Sigmoid colon (tissue), 7 donors: ENCODE measurements at places on chromosomes 1 and 21. TPM values are rescaled to one million over a fixed set of nuclear protein-coding genes. Genes with fewer than 3 reads are reported as not detected.
A peak's percentile ranks its signal among the peaks of the same experiment; 100 is the strongest.

GRCh38 chr1:55051621-55052020 lies 12.3 kb downstream of the PCSK9 start:
- no peaks in the 10 kb centered on the region for H3K36me3 ChIP-seq
- peaks cover 8% of the 10 kb centered on the region for H3K4me1 ChIP-seq
- no peak overlapping the region for H3K27ac ChIP-seq

- no peak overlapping the region for H3K4me3 ChIP-seq
- no peak overlapping the region for H3K27ac ChIP-seq
- no peak for DNase-seq
- H3K36me3 ChIP-seq, result peaks cover 48% of the 10 kb centered on the region
- no peaks in the 10 kb centered on the region for H3K27me3 ChIP-seq
- peaks cover 6% of the 10 kb centered on the region for H3K4me1 ChIP-seq
These were observed 29.1 kb downstream of the SLC2A1 start for GRCh38 chr1:42929434-42930177.

GRCh38 chr1:109884242-109884891 lies 26.3 kb upstream of the CSF1 start:
- no peaks in the 10 kb centered on the region for H3K36me3 ChIP-seq
- peak overlapping the region; percentile 66 for H3K27ac ChIP-seq
- H3K4me1 ChIP-seq, result peaks cover 8% of the 10 kb centered on the region
- no peak overlapping the region for H3K4me3 ChIP-seq
- no peaks in the 10 kb centered on the region for H3K27me3 ChIP-seq
- DNase-seq, result no peak

DNA sequence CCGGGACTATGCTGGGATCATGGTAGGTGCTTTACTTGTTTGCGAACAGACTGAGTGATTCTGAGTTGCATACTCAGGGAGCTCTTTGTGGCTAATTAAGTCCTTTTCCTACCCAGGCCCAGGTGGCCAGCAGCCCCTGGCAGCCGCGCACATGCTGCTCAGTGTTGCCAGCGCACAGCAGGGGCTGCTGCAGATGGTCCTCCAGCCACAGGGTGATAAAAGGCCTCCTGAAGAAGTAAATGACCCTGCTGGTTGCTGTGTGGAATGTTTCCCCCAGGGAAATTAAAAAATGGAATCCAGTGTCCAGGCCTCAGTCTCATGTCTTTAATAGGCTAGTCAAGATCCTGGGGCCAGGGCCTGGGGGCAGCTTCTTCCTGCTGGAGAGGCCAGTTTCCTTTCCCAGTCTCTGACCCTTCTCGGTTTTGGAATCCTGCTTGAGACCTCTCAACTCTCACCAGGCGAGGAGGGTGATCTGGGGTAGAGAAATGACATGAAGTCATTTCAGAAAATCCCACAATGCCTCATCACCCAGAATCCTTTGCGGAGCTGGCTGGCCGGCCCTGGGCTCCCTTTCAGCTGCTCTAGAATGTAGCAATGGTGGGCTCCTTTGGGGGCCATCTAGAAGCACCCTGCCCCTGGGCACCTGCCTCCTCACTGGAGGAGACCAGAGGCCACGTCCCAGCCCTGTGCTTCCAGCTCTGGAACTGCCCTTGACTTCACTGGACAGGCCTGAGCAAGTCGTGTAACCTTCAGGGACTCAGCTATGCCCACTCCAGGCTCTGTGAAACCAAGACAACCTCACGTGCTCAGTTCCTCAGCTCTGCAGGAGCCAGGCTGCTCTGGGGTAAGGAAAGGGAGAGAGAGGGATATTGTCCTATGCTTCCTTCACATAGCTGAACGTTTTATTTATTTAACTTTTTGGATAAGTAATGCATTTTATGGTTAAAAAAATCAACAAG lies 131.4 kb downstream of the MRPS6 start:
- no peaks in the 10 kb centered on the region for H3K36me3 ChIP-seq
- H3K27me3 ChIP-seq, result no peaks in the 10 kb centered on the region
- no peak overlapping the region for H3K4me3 ChIP-seq
- no peak for DNase-seq

DNA sequence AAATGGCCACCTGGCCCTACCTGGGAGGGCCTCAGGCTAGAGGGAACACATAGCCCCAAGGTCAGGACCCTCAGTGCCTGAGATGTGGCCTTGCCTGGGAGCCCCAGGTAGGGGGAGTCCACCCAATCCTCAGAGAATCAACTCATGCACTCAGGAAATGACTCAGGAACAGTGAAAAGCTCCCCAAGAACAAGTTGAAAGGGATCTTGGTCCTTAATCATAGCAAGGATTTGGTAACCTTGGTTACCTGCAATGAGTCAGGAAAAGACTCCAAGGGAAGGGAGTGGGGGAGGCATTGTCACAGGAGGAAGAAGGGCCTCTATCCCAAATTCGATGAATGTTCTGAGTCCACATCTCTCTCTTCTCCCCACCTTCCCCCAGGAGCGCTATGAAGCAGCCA lies 17.0 kb downstream of the MAP7D1 start:
- no peak overlapping the region for H3K4me3 ChIP-seq
- H3K27ac ChIP-seq, result peak overlapping the region; percentile 0

- H3K4me1 ChIP-seq, result no peaks in the 10 kb centered on the region
- no peak overlapping the region for H3K27ac ChIP-seq
- DNase-seq, result no peak
These were observed 91.6 kb downstream of the DNAH14 start for GRCh38 chr1:225021037-225021436.

Gene SPATA1
- total RNA-seq, result 0.83 TPM

DNA sequence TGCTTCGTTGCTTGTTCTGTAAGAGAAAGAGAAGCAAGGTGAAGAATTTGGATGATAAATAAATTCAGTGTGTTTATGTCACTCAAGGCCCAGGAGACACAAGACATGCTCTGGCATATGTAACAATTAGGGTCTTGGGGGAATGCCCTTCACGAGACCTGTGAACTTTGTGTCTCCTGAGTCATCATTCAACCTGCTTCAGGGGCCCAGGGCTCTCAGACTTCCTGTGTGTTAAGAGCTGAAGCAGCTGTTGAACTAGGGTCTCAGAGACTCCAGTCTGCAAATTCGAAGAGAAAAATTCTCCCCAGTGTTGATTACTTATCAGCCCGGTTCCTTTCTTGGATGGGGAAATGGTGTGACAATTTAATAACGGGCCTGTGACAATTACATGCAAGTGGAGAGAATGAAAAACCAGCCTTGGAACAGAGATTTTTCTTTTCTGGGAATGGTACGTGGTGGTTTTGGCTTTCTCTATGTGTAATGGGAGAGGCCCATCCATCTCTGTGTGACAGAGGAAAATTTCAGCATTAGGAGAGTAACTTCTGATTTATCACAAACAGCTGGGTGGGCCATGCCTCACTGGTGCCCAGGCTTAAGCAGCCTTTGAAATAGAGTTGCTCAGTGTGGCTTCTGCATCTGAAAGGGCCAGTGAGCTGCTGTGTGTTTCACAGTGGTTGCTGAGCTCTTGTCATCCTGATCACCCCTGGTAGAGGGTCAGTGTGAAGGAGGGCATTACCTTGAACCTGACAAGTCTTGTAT lies 22.4 kb downstream of the HUNK start:
- no peaks in the 10 kb centered on the region for H3K36me3 ChIP-seq
- no peak overlapping the region for H3K4me3 ChIP-seq
- no peaks in the 10 kb centered on the region for H3K27me3 ChIP-seq
- DNase-seq, result no peak
- no peaks in the 10 kb centered on the region for H3K4me1 ChIP-seq

DNA sequence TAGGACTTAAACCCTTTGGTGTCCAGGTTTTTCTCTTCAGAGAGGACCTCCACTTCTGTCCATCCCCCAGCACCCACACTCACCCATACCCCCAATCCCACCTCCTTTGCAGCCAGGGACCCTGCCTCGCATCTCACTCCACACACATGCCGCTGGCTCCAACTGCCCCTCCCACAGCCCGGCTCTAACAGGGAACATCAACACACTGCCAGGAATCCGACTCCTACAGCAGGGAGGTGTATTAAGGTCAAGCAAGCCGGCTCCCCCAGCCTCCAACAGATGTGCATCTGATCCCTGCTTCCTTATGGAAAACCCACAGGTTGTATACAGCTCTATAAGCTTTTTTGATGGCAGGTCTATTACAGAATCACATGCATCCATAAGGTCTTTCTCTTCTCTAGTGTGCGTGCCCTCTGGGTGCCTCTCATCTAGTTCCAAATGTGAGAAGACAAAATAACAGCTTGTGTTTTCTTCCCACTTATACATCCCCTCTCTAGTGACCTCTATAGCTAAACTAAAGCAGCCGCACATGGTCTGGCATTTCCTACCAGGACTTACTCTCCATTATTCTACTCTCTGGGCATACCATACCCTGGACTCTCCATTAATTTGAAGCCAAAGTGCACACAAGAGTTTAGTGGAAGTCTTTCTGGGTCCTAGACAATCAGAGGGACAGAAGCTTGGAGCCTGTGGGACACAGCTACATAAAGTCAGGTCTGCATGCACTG lies 16.3 kb downstream of the PIK3C2B start:
- H3K4me1 ChIP-seq, result no peaks in the 10 kb centered on the region
- H3K4me3 ChIP-seq, result no peak overlapping the region
- peak overlapping the region; percentile 30 for H3K27ac ChIP-seq
- H3K36me3 ChIP-seq, result no peaks in the 10 kb centered on the region

Gene ACTL8
- total RNA-seq, result not detected

Gene INAVA
- 1.4 TPM for total RNA-seq
